ENCODE measurements at places on chromosomes 12 and 14. TPM values are rescaled to one million over a fixed set of nuclear protein-coding genes. Genes with fewer than 3 reads are reported as not detected.

DNA sequence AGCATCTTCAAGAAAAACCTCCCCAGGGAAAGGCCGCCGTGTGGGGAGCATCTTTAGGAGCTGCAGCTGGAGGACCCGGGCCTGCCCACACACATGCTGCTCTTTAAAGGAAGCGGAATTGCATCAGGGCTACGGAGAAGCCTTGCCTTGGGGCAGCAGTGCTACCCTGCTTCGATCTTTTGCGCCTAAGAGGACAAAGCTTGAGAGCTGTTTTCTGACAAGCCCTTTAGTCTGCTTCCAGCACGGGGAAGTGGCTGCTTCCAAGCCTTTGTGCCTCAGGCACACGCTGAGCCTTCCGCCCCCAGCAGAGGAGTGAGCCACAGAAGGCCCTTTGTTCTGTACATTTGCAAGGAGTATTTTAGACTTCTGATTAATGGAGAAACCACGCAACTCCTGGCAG is 31.5 kb downstream of the COA8 start:
- no peak for DNase-seq

GRCh38 chr12:15732341-15733061 is 56.7 kb downstream of the EPS8 start:
- no peak for DNase-seq

Gene C12orf54
- not detected for total RNA-seq

GRCh38 chr12:55955800-55956508 is 9.9 kb downstream of the PMEL start:
- DNase-seq, result no peak

Gene SLC25A21
- 2.1 TPM for total RNA-seq

DNA sequence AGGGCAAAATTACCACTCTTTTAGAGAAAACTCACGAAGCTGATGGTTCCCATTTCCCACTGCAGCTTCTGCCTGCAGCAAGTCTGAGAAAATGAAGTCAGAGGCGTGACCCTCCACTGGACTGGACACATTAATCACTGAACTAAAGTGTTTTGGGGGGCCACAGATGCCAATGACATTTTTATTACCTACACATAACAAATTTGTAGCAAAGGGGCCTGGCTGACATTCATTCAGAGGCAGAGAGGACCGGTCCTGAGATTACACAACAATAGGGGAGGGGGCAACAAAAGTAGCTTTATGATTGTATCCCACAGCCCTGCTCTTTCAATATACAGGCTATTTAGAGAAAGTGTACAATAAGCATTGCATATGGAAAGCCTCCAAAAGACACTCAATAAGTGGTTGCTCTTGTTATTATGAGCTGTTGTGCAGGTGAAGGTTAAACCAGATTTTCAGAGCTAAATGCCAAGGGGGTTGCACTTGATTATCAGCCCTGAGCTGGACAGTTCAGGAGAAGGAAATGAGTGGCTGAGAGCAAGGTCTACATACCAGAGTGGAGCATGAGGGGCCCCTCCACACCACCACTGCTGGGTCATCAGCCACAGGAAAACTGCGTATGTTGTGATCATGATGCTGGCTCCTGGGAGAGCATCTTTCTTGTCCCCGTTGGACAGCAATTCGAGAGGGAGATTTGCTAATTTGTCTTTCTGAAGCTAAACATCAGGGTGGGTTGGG is 41.5 kb upstream of the CCDC60 start:
- no peak for DNase-seq

Gene TMEM121
- 4.6 TPM for total RNA-seq

- no peak for DNase-seq
Observed at GRCh38 chr12:26319511-26319910, 124.1 kb downstream of the SSPN start.

GRCh38 chr12:5912437-5913334 is 32.4 kb downstream of the ANO2 start:
- no peak for DNase-seq

DNA sequence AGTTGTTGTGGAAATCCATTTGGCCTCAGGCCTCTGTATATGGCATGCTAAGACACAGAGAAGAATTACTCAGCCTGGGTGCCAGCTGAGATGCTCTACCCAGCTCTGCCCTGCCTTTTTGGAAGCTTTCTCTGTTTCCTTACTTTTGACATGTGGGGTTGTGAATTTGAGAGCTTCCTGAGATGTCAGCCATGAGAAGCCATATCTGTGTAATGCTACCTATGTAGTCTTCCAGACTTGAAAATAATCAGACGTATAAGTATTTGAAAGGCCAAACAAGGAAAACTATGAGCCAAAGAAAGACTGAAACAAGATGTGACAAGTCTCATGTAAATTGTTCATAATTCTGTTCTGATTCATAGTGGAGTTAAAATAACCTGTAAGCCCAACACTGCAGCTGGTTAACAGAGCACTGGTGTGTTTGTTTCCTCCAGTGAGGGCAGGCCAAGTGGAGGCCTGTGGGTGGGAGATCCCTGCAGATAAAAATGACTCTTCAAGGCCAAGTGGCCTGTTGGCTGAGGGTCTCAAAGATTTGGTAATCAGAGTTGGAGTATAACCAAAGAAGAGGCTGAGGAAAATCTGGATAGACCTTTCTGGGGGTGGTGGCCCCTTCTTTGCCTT is 94.0 kb downstream of the TMX1 start:
- DNase-seq, result no peak

DNA sequence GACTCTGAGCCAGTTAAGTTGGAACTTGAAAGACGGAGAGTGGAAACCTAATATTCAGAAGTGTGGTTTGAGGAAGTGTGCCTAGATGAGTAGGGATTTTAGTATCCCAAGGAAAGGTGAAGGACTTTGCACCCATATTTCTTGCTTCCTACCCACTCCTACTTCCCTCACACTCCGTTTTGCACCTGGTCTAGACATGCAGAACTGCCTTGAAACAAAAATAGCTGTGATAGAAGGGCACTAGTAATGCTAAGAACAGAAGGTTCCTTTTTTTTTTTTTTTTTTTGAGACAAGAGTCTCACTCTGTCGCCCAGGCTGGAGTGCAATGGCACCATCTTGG is 732 bp upstream of the ARF3 start:
- DNase-seq, result no peak

- no peak for DNase-seq
Observed at GRCh38 chr14:60183741-60184140, 18.5 kb upstream of the DHRS7 start.

- no peak for DNase-seq
Observed at GRCh38 chr12:8948701-8949341, 624 bp downstream of the M6PR start.

DNA sequence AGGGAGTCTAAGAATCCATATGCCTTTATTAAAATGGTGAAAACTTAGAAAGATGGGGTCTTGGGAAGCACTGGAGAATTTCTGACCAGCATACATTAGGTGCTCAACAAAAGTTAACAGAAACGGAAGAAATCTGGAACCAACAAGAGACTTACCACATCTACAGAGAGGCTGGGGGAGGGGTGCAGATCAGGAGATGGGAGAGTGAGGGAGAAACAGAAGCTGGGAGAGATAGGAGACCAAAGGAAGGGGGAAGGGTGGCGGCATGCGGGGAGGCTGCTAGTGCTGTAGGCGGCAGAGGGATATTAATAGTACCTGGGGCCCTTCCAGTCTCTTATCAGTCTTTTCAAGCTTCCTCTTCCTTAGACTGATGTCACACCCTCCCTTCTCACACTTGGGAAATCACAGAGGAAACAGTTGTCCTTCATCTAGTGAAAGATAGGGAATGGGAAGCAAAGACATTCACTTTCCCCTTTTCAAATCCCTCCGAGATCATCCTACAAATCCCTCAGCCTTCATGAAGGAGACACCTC is 18.1 kb downstream of the ZBTB39 start:
- DNase-seq, result no peak

GRCh38 chr12:114662512-114663177 is 21.3 kb downstream of the TBX3 start:
- DNase-seq, result peak; percentile 64

Gene CLEC1A
- total RNA-seq, result 0.41 TPM

- DNase-seq, result no peak
Observed at GRCh38 chr14:96255501-96256366, at the start of gene BDKRB1. Gene BDKRB1, plus strand, starts transcription at chr14:96256210. Its CDS starts 7,473 bp downstream, at chr14:96263683.

DNA sequence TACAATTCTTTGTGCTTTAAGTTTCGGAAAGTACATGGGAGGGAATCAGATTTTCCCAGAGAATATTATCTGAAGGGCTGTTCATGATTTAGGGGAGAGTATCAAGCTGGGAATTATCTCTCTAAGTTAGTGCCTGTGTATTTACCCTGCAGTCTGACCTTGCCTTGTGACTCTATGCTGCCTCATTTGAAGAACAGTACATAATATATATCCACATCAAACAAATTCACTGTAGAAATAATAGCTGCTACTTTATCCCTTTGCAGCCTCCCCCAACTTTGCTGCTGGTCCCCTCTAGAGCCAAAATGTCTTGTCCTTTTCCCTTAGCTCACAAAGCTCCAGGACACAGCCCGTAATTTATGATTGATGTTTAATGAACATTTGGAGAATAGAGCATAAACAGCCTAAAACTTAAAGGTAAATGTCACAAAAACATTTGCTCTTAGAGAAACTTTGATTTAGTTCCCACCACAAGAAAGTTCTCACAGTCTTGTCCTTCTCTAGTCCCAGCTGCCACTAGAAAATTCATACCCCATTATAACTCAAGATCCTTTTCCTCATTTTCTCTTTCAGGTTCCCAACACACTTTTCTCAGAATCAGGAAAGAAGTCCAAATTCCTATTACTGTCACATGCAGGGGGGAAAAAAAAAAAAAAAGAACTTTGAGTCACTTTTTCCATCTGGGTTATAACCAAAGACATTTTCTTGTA is 1009.6 kb downstream of the FLRT2 start:
- no peak for DNase-seq

DNA sequence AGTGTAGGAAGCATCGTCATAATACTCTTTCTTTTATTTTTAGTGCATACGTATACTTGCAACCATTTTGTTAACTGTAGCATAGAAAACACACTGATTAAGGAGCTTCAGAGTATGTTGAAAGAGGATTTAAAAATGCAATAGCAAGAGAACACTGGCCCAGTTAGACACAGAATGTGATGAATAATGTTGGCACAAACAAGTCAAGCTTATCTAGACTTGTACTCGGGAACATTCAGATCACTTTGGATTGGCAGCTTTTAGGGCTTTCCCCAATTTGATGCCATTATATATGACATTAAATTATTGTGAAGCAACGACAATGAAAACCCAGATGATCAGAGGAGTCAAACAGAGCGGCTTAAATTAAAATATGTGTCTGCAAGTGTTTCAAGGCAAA is 468.1 kb downstream of the PRKD1 start:
- DNase-seq, result no peak

Gene SLC7A7
- 0.85 TPM for total RNA-seq

DNA sequence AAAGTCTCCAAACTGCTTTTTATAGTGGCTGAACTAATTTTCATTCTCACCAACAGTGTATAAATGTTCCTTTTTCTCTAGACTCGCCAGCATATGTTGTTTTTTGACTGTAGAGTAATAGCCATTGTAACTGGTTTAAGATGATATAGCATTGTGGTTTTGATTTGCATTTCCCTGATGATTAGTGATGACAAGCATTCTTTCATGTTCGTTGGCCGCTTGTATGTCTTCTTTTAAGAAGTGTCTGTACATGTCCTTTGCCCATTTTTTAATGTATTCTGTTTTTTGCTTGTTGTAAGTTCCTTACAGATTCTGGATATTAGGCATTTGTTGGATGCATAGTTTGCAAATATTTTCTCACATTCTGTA is 404.9 kb downstream of the FLRT2 start:
- DNase-seq, result no peak

- no peak for DNase-seq
Observed at GRCh38 chr12:9741726-9742125, 8.8 kb upstream of the CLECL1 start.

Gene APOF
- 0.10 TPM for total RNA-seq

- DNase-seq, result no peak
Observed at GRCh38 chr12:41769810-41770209, 374.9 kb downstream of the GXYLT1 start.

- no peak for DNase-seq
Observed at GRCh38 chr12:27094726-27095125, 12.3 kb upstream of the C12orf71 start.

GRCh38 chr14:74985028-74985310 is 17.8 kb upstream of the EIF2B2 start:
- no peak for DNase-seq

DNA sequence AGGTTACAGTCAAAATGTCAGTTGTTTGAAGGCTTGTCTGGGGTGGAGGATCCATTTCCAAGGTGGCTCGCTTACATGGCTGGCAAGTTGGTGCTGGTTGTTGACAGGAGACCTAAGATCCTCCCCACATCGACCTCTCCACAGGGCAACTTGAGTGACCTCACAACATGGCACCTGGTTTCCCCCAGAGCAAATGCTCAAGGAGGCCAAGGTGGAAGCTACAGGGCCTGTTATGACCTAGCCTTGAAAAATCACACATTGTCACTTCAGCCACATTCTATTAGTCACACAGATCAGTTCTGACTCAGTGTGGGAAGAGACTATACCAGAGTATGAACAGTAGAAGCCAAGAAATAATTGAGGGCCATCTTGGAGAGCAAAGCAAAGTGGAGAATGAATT is 11.3 kb upstream of the GNG2 start:
- no peak for DNase-seq

DNA sequence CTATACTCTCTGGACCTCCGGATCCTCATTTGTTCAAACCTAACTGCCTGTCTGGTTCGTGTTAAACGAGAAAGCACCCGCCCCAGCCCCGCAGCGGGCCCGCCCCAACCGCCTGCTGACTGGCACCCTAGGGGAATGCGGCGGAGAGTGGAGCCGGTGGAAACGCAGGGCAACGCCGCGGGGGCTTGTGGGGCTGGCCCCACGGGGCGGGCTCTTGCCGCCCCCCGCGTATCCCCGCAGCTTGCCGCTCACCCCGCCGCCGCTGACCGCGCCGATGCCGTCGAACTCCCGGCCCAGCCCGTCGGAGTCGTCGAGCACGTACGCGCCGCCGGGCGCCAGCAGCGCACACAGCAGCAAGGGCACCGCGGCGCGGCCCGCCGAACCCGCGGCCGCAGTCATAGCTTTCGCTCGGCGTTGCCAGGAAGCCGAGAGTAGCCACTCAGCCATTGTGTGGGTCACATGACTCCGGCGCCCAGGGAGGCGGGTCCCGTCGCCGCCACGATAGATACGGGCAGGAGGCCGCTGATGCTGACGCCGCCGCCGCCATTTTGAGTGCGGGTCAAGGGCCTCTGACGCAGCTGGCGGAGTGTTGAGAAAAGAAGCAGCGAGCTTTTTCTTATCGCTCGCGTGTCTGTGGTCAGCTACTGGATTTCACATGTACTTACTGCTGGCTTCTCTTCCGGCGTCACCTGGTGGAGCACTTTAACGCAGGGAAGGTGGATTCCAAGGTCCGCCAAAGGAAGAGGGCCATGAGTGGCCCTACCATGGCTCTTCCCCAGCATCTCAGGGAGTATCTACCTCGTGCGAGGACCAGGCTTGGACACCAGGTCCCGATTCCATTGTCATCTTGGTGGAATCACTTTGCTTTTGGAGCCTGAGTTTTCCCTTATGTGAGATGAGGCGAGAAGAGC is at the start of gene GALC:
GALC (minus strand) TSS at position 465 of the 911 bp plus-strand sequence; CDS start at position 447, 18 bp downstream.
- DNase-seq, result no peak

- no peak for DNase-seq
Observed at GRCh38 chr14:102029956-102030355, 56.9 kb downstream of the HSP90AA1 start.

Measured in Panc1 (cell line).